ENCODE measurements at places on chromosomes 1 and 21.

DNA sequence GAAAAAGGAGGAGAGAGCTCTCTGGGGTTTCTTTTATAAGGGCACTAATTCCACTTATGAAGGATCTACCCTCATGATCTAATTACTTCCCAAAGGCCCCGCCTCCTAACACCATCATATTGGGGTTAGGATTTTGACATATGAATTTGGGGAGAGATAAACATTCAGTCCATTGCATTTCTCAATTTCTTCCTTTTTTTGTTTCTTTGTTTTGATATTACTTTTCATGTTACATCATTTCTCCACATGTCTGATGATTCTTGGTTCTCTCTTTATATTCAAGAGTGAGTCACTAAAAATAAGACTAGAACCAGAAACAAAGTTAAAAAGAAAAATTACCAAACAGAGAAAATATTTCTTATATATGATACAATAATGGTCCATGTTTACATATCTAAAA is 63.2 kb upstream of the DUSP10 start:
- DNase-seq = no peak

- DNase-seq = no peak
Observed at GRCh38 chr1:100188617-100189016, 10.6 kb upstream of the LRRC39 start.

DNA sequence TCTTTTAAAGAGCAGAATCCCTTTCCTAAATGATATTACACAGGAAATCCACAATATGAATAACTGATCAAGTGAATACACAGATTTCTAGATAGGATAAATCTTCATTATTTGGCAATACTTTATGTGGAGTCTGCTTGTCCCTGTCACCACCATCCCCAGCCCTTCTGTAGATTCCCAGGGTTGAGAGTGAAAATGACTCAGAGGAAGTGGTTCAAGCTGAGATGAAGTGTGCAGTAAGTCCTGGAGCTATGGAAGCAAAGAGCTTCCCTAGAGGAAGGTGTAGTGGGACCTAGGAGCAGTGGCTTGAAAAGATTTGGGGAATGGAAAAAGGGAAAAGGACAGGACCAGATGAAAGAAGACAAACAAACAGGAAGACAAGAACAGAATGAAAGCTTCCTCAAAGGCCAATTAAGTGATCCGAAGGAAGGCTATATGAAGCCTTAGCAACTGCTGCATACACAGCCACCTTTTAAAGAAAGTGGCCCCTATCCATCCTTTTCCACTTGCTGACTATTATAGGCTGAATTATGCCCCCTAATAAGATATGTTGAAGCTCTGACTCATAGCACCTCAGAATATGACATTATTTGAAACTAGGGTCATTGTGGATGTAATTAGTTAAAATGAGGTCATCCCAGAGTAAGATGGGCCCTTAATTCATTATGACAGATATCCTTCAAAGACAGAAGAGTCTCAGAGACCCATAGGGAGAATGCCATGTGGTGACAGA is 96.5 kb upstream of the CAMK1G start:
- no peak for DNase-seq

GRCh38 chr1:119467857-119468668 is 38.9 kb upstream of the HSD3B1 start:
- no peak for DNase-seq

- no peak for DNase-seq
Observed at GRCh38 chr21:20647607-20648006, 350.6 kb upstream of the NCAM2 start.

Measured in activated naive CD4-positive, alpha-beta T cell treated with anti-CD3 and anti-CD28 coated beads, Interleukin-2, amount 50 U/mL, for 72 hours (primary cell).